ENCODE measurements at places on chromosomes 7 and 10.

- H3K4me1 ChIP-seq, result no peaks in the 10 kb centered on the region
- H3K27ac ChIP-seq, result no peak overlapping the region
- no peak for DNase-seq
Observed at GRCh38 chr7:112361154-112361553, 89.1 kb upstream of the IFRD1 start.

- H3K4me1 ChIP-seq, result no peaks in the 10 kb centered on the region
- peaks cover 59% of the 10 kb centered on the region for H3K27me3 ChIP-seq
- H3K4me3 ChIP-seq, result no peak overlapping the region
- no peak for DNase-seq
- H3K36me3 ChIP-seq, result no peaks in the 10 kb centered on the region
Observed at GRCh38 chr7:127620406-127621233, 2.7 kb upstream of the PAX4 start.

DNA sequence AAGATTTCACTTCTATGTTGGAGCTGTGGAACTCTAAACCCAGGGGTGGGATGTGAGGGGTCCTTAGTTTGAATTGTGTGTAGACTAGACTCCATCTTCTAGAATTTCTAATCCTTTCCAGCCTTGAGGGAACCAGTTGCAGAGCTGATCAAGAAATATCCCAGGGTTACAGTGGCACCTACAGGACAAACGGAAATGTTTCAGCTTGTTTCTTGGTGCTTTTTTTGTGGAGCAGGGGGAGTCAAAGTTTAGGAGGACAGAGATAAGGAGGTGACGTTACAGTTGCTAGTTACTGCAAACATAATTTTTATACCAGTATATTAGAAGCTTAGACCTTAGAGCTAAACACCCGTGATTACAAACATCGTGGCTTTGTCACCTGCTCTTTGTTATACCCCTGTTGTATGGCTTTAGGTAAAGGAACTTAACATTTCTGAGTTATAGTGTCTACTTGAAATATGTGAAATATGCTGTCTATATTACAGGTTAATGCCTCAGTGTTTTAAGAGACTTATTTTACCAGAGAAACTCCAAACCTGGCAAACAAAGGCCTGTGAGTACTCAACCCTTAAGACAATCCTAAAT, 84.5 kb upstream of the DYNC1I1 start:
- DNase-seq, result no peak
- no peak overlapping the region for H3K27ac ChIP-seq
- no peaks in the 10 kb centered on the region for H3K36me3 ChIP-seq

GRCh38 chr7:106405697-106406141, 120.9 kb upstream of the NAMPT start:
- no peak overlapping the region for H3K27ac ChIP-seq
- peaks cover 1% of the 10 kb centered on the region for H3K36me3 ChIP-seq

DNA sequence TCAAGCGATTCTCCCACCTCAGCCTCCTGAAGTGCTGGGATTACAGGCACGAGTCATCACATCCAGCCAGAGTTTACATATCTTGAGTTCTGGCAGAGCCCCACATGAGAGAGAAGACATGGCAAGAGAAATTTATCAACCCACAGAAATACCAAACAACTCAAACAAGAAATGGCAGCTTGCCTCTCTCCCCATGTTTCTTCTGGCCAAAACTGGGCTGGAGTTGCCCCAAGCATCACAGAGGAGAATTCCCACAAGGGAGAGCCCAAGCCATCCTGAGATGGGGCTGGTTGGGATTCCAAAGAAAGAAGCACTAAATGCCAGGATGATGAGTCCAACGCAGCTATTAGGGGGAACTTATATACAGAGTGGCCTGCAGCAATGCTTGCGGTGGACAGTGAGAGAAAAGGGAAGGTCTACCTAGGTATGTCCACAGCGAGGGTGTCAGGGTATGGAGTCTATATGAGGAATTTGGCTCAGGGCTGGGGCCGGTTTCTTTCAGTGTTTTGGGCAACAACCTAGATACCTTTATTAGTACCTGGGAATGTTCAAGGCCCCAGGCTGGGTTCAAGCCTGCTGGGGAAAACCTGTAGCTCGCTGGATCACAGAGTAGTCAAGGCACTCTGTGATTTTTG, 14.5 kb upstream of the PAX4 start:
- H3K36me3 ChIP-seq, result no peaks in the 10 kb centered on the region
- no peak overlapping the region for H3K4me3 ChIP-seq
- DNase-seq, result no peak
- no peaks in the 10 kb centered on the region for H3K4me1 ChIP-seq
- H3K27me3 ChIP-seq, result peaks cover 21% of the 10 kb centered on the region

DNA sequence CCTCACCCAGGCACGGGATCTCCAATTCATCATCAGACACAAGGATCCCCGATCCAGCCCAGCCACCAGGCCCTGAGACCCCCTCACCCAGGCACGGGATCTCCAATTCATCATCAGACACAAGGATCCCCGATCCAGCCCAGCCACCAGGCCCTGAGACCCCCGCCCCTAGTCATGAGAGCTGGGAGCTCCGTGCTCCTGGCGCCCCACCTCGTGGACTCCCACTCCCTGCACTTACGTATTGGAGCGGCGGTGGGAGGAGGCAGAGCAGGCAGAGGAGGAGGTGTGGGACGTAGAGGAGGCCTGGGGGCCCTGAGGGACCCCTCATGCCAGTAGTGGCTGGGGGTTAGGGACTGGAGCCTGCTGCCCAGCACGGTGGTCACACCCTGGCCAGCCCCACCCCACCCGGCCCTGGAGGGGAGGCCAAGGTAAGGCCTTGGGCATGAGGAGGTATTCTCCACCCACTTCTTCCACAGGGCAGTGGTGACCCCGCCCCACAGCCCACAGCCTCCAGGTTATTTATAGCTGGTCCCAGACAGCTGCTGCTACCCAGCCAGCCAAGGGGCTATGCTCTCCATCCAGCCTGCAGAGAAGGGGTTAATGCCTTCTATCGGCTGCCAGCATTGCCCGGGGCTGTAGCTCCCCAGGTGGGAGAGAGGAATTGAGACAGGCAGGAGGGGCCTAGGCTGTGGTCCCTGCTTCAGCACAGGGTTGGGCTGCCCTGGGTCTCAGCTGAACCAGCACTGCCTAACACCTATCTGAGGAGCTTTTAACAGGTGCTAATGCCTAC, 17.6 kb upstream of the CRHR2 start:
- H3K36me3 ChIP-seq, result no peaks in the 10 kb centered on the region
- no peak overlapping the region for H3K4me3 ChIP-seq
- H3K4me1 ChIP-seq, result peaks cover 6% of the 10 kb centered on the region
- H3K27me3 ChIP-seq, result peaks cover 7% of the 10 kb centered on the region
- no peak for DNase-seq

DNA sequence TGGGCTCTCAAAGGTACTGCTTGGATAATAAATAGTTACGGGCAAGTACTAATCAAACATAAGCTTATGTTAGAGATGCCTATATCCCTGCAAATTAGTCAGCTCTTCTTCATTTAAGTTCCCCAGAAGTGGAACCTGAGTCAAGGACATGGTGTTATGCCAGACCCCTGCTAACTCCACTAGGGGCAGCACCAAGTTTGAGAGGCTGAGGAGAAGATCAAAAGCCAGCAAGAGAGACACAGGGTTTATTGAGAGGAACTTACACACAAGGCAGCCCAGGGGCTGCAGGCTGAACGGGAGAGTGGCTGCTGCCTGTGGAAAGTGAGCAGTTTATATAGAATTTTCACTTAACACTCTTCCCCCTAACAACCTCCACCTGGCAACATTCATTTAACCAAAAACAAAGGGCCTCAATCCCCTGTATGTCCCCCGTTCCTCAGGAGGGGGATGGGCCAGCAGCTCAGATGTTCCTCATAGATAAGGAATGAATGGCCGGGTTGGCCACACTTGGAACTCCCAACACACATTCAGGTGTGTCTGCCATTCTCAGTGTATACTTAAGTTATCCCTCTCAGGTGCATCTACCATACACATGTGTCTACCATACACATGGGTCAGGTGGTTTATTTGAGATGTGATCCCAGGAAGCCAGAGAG, 62.6 kb upstream of the GHITM start:
- H3K4me3 ChIP-seq, result no peak overlapping the region
- no peaks in the 10 kb centered on the region for H3K4me1 ChIP-seq
- H3K27ac ChIP-seq, result no peak overlapping the region

GRCh38 chr10:2478656-2479055, 588.7 kb upstream of the PFKP start:
- H3K36me3 ChIP-seq, result no peaks in the 10 kb centered on the region
- H3K4me1 ChIP-seq, result no peaks in the 10 kb centered on the region
- H3K4me3 ChIP-seq, result no peak overlapping the region
- no peaks in the 10 kb centered on the region for H3K27me3 ChIP-seq
- DNase-seq, result no peak

Measured in T-helper 2 cell treated with Interferon-gamma antibody and Interleukin-4, amounts not matched to agents 5 μg/mL and 100 μg/mL, for 36 hours (primary cell).